ENCODE measurements at places on chromosomes 7 and 10.

GRCh38 chr7:43137811-43138210 lies 25.4 kb downstream of the HECW1 start:
- no peak for DNase-seq
- H3K4me1 ChIP-seq = no peaks in the 10 kb centered on the region
- no peaks in the 10 kb centered on the region for H3K36me3 ChIP-seq
- H3K4me3 ChIP-seq = no peak overlapping the region

DNA sequence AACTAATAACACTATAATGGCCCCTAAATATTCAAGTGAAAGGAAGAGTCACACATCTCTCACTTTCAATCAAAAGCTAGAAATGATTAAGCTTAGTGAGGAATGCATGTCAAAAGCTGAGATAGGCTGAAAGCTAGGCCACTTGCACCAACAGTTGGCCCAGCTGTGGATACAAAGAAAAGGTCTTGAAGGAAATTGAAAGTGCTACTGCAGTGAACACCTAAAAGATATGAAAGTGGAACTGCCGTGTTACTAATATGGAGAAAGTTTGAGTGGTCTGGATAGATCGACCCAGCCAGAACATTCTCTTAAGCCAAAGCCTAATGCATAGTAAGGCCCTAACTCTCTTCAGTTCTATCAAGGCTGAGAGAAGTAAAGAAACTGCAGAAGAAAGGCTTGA lies 12.1 kb upstream of the SNX13 start:
- H3K27me3 ChIP-seq = no peaks in the 10 kb centered on the region
- H3K27ac ChIP-seq = no peak overlapping the region
- no peak overlapping the region for H3K4me3 ChIP-seq
- no peaks in the 10 kb centered on the region for H3K36me3 ChIP-seq

DNA sequence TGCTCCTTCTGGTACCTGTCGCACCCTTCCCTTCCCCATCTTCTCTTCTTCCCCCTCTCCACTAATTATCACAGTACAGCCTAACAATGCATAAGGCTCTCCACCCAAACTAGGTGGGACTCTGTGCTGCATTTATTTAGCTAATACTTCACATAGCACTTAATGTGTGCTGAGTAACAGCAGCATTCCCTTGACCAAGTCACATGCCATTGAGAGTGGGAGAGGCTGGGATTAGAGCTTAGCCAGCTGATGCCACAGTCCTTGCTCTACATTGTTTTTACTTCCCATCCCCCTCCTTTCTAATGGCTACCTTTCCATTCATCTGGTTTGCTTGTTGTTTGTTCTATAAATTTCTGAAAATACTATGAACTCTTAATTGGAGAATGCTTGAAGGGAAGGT lies 426.9 kb downstream of the LRMDA start:
- no peaks in the 10 kb centered on the region for H3K4me1 ChIP-seq
- no peaks in the 10 kb centered on the region for H3K27me3 ChIP-seq
- no peak overlapping the region for H3K27ac ChIP-seq
- DNase-seq = no peak
- no peaks in the 10 kb centered on the region for H3K36me3 ChIP-seq
- no peak overlapping the region for H3K4me3 ChIP-seq

DNA sequence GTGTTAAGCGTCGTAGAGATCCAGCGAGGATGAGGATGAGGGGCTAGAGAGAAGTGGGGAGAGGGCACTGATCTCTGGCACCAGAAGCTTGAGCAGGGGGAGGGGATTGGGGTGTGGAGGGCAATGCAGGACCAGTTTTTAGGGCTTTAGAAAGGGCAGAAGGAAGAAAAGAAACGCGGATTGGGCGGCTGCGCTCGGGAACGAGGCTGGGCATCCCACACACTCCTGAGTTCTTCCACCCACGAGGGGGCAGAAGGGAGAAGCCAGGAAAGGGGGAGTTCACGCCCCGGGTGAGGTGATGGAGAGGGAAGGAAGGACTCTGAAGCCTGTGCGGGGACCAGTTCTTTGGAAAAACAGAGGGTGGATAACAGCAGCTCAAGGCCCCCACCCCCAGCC lies 6.1 kb upstream of the VGF start:
- H3K27ac ChIP-seq = no peak overlapping the region
- no peak overlapping the region for H3K4me3 ChIP-seq
- peaks cover 43% of the 10 kb centered on the region for H3K27me3 ChIP-seq

DNA sequence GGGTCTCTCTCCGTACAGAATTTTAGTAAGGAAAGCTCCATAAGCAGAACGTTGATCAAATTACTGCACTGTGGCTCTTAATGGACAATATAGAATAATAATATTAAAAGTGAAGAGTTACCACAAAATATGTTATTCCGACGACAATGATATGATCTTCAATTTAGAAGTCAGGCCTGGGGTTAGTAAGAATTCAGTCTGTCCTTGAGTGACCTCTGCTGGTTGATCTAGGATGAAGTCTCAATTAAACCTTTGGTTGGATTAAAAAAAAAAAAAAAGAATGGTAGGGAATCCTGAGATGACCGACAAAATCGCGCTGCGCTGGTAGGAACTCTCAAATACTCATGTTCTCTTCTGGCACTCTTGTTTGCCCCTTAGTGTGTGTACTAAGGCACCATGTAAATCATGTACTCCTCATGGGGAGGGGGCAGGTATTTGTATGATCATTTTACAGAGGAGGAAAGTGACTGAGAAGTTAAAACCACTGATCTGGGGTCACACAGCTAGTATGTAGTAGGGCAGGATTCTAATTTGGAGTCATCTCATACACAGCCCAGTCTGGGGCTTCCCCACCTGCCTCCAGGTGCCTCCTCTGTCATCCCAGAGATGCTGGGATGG lies 161.3 kb upstream of the NPVF start:
- H3K4me1 ChIP-seq = no peaks in the 10 kb centered on the region
- no peak for DNase-seq
- H3K27me3 ChIP-seq = no peaks in the 10 kb centered on the region
- no peaks in the 10 kb centered on the region for H3K36me3 ChIP-seq

- no peak overlapping the region for H3K27ac ChIP-seq
- no peaks in the 10 kb centered on the region for H3K27me3 ChIP-seq
- no peaks in the 10 kb centered on the region for H3K36me3 ChIP-seq
These were observed 56.0 kb upstream of the SLC35G1 start for GRCh38 chr10:93837822-93838221.

- H3K4me3 ChIP-seq = no peak overlapping the region
- no peaks in the 10 kb centered on the region for H3K27me3 ChIP-seq
- no peaks in the 10 kb centered on the region for H3K4me1 ChIP-seq
- DNase-seq = no peak
These were observed 36.2 kb upstream of the ZNF716 start for GRCh38 chr7:57413529-57414398.

DNA sequence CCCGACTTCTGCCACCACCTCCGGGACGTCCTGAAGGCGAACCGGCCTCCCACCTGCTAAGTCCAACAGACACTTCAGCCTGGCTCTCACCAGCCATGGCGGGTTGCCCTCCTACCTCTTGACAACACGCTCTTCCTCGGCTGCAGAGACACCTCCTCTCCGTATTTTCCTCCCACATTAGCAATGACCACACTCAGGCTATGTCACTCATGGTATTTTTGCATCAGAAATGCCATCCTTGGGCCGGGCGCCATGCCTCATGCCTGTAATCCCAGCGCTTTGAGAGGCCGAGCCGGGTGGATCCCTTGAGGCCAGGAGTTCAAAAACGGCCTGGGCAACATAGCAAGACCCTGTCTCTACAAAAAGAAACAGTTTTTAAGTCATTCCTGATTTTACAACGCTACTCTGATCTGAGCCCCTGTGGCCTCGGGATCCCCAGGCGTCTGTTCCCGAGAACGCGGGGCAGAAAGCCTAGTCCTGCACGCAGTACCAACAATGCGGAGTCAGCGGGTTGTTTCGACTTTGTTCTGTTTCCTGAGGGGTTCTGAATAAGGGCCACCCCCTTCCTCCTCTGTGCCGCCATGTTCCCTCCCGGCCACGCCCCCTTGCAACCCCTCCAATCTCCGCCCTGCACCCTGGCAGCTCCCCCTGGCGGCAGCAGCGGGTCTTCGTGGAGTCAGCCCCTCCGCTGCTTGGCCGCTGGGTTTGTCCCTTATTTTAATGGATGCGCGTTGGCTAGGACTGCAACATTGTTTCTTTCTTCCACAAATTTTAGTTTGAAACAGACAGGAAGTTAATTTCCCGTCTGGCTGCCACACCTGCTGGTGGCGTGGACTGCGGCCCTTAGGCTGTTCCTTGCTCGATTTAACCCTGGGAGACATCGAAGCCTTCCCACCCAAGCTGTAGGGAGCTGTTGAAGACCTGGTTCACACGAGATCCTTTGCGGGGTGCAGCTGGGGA lies 9.7 kb upstream of the ZFAND2A start:
- DNase-seq = peak; percentile 45
- no peaks in the 10 kb centered on the region for H3K4me1 ChIP-seq
- H3K27ac ChIP-seq = no peak overlapping the region
- peak overlapping the region; percentile 29 for H3K4me3 ChIP-seq
- no peaks in the 10 kb centered on the region for H3K27me3 ChIP-seq
- no peaks in the 10 kb centered on the region for H3K36me3 ChIP-seq

DNA sequence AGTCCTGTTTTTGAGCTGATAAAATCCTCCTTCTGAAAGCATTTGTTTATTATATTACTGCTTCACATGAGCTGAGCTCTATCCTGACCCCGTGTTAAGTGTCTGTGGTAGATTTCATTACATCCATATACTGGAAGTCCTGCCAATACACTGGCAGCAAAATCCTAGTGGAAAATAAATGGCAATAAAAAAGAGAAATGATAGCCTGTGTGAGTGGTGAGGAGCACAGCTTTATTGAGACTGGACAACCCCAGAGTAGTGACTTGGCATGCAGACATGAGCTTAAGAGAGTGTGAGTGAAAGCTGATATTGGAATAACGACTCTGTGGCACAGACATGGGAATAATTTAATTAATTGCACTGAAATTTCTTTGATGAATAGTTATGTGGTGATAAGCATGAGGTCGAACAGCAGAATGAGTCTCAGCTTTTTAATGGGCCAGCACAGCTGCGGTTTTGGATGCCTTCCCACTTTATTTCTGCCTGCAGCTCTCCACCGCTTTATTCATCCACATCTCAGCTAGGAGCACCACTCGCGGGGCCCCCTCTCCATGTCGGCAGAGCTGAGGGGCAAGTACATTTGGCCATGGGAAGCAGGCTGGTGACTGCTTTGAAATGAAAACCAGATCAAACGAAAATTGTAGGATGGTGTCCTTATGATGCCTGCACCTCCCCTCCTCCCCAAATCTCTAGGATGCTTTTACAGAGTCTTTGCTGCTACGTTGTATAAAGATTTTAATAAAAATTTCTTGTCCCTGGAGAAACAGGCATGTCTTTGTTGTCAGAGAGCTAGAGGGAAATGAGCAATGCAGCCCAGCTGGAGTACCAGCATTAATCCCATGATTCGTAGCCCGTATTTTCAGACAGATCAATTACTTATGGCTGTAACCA lies 494.3 kb downstream of the AUTS2 start:
- no peaks in the 10 kb centered on the region for H3K27me3 ChIP-seq
- no peak for DNase-seq

- no peak for DNase-seq
- no peak overlapping the region for H3K4me3 ChIP-seq
- H3K36me3 ChIP-seq = no peaks in the 10 kb centered on the region
These were observed 507.2 kb upstream of the NRP1 start for GRCh38 chr10:33841678-33842077.

DNA sequence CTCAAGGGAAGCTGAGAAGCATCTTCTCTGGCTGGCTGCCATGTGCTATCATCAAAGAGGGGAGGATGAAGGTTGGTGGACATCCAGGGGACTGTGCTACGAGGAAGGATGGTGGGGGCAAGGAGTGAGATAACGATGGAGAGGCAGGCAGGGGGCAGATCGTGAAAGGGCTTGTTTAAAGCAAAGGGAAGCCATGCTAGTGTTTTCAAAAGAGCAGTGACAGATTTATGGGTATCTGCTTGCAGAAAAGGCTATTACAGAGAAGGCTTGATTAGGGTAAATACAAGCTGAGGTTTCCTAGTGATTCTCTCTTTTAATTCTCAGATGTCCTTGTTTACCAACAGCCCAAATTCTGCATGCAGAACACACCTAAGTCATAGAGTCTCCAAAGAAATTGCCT lies 88.9 kb upstream of the MKX start:
- no peaks in the 10 kb centered on the region for H3K27me3 ChIP-seq
- no peaks in the 10 kb centered on the region for H3K36me3 ChIP-seq
- no peak for DNase-seq
- H3K27ac ChIP-seq = no peak overlapping the region
- H3K4me1 ChIP-seq = no peaks in the 10 kb centered on the region
- no peak overlapping the region for H3K4me3 ChIP-seq

DNA sequence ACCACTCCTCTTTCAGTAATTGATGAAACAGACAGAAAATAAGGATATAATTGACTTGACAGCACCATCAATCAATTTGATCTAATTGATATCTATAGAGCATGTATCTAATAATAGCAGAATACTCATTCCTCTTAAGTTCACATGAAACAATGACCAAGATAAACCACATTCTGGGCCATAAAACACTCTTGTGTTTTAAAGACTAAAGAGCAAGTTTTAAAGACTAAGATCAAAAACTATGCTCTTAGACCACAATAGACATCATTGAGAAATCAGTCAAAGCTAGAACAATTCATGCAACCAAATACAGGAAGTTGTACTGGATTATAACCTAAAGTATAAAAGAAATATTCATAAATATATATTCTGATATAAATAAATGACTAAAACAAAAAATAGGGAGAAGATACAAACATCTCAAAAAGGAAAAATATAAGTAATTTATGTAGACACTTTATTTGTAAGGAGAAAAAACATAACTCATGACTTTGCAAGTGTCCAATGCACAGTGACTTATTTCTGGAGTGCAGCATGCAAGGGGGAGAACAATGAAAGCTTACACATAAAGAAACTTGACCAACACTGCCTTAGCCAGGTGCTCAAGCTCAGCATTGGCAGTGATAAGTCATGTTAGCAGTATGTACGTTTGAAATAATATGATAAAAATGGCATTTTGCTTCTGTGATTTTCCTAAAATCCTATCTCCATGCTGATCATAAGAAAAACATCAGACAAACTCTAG lies 312.7 kb upstream of the IGFBP3 start:
- no peak for DNase-seq
- H3K27me3 ChIP-seq = no peaks in the 10 kb centered on the region
- H3K4me3 ChIP-seq = no peak overlapping the region
- H3K36me3 ChIP-seq = no peaks in the 10 kb centered on the region

- DNase-seq = no peak
- H3K27me3 ChIP-seq = no peaks in the 10 kb centered on the region
- H3K4me3 ChIP-seq = no peak overlapping the region
These were observed 187.4 kb upstream of the NRP1 start for GRCh38 chr10:33521904-33522303.

GRCh38 chr7:4026941-4027486 lies 655.1 kb upstream of the FOXK1 start:
- H3K4me3 ChIP-seq = no peak overlapping the region
- H3K27ac ChIP-seq = peak overlapping the region; percentile 77
- H3K36me3 ChIP-seq = no peaks in the 10 kb centered on the region
- DNase-seq = no peak
- no peaks in the 10 kb centered on the region for H3K27me3 ChIP-seq
- H3K4me1 ChIP-seq = peaks cover 12% of the 10 kb centered on the region

Data from ascending aorta (tissue), 2 donors.